H1 (cell line): ENCODE measurements at places on chromosomes 2 and 18. TPM values are rescaled to one million over a fixed set of nuclear protein-coding genes. Genes with fewer than 3 reads are reported as not detected.

DNA sequence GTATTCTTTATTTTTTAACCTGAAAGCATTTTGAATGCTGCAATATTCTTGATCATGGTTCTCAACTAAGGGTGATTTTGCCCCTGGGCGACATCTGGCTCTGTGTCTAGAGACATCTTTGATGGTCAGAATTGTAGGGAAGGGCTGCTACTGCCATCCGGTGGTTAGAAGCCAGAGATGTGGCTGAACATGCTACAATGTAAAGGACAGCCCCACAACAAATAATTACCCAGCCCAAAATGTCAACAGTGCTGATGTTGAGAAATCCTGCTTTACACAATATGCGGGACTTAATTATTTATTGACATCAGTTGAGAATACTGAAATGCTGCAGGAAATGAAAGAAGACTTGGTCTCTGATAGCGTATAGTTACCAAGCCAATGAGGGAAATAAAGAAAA lies 37.5 kb upstream of the SERPINB2 start:
- peak; percentile 9 for DNase-seq
- no peaks in the 10 kb centered on the region for H3K36me3 ChIP-seq
- H3K4me1 ChIP-seq, result no peaks in the 10 kb centered on the region
- no peak overlapping the region for H3K27ac ChIP-seq
- H3K4me3 ChIP-seq, result no peak overlapping the region

DNA sequence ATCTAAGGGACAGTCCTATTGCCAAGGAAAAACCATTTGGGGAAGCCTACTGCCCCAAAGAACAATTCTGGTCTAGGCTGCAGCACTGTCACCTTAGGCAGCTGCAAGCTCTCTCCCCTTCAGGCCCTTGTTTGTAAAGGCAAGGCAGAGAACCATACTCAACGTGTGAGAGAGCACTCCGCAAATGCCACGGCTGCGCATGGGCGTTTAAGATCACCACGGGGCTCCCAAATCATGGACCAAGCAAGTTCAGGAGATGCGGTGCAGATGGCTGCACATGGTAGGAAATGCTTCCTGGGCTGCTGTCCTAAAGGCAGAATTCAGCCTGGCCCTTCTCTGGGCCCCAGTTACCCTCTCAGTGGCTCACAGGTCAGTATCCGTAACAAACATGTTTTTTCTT lies 15.5 kb downstream of the ERFE start:
- peaks cover 50% of the 10 kb centered on the region for H3K36me3 ChIP-seq
- no peaks in the 10 kb centered on the region for H3K27me3 ChIP-seq
- no peaks in the 10 kb centered on the region for H3K4me1 ChIP-seq
- H3K4me3 ChIP-seq, result no peak overlapping the region
- no peak overlapping the region for H3K27ac ChIP-seq

- H3K27me3 ChIP-seq, result no peaks in the 10 kb centered on the region
- DNase-seq, result no peak
- no peaks in the 10 kb centered on the region for H3K4me1 ChIP-seq
- no peaks in the 10 kb centered on the region for H3K36me3 ChIP-seq
- no peak overlapping the region for H3K4me3 ChIP-seq
These were observed 51.0 kb downstream of the PRELID3A start for GRCh38 chr18:12458771-12459170.

GRCh38 chr2:69612200-69612599 lies 31.3 kb downstream of the AAK1 start:
- H3K27ac ChIP-seq, result no peak overlapping the region
- H3K4me3 ChIP-seq, result no peak overlapping the region
- H3K27me3 ChIP-seq, result no peaks in the 10 kb centered on the region
- no peaks in the 10 kb centered on the region for H3K36me3 ChIP-seq
- no peaks in the 10 kb centered on the region for H3K4me1 ChIP-seq

DNA sequence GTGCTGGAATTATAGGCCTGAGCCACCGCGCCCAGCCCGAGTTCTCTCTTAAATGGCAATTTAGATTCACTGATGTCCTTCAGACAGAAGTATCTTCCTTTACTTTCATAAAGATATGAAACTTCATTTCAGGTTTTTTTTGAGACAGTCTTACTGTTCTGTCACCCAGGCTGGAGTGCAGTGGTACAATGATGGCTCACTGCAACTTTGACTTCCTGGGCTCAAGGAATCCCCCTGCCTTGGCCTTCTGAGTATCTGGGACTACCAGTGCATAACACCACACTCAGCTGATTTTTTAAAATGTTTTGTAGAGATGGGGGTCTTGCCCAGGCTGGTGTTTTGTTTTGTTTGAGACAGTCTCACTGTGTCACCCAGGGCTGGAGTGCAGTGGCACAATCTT lies 13.2 kb downstream of the ITGB1BP1 start:
- H3K27me3 ChIP-seq, result no peaks in the 10 kb centered on the region
- no peak overlapping the region for H3K4me3 ChIP-seq
- H3K27ac ChIP-seq, result no peak overlapping the region
- no peaks in the 10 kb centered on the region for H3K36me3 ChIP-seq

Gene DYSF
- total RNA-seq, result 7.1 and 8.5 TPM in 2 replicates

Gene ACYP2
- total RNA-seq, result 3.4 and 4.4 TPM in 2 replicates

Gene SLC11A1
- total RNA-seq, result 0.21 and 0.43 TPM in 2 replicates
